ENCODE measurements at places on chromosomes 11 and 22.

- DNase-seq, result no peak
Measured at GRCh38 chr11:106121570-106122320, 44.3 kb downstream of the AASDHPPT start.

DNA sequence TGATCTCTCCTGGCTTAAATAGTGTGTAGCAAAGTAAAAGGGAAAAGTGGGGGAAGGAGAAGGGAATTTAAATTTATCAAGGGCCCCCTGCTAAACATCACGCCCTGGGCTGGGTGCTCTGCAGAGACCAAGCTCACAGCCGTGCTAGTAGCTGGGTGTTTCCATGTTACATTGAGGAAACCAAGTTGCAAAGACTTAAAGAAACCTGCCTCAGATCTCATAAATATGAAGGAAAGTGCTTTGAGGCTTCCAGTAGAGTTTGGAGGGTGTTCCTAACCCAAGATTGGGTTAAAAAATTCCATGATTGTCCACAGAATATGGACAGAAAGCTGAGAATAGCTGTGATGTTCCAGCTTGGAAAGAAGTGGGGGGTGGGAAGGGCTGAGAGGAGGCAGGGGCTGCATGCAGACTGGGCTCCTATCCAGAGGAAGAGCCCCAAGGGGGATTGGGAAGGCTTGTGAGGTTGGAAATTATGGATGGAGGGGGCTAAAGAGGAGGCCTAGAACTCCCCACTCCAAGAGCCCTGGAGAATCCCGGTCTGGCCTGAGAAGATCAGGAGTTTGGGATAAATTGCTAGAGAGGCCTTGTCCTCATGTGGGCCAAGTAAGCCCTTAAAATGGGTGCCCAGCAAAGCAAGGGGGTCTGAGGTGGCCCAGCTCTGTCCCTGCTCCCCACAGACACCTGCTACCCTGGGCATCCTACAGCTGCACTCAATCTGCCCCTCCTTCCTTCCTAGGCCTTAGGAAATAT, 25.0 kb upstream of the OAF start:
- no peak for DNase-seq

DNA sequence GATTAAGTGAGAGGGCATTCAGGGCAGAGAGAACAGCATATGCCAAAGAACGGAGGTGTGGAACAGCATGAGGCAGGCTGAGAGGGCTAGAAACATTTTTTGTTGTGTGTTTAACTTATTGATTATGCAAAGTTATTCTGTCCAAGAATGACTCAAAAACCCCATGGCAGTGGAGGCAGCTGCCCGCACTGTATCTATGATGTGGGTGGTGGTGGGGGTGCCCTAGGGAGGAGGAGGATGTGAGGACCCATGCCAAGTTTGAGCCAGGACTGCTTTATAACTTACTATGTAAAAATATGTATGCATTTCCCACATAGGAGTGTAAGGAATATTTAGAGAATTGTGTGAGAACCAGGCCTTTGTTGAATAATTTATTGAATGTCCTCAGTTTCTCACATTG, 85.4 kb upstream of the GNAZ start:
- DNase-seq, result no peak

- DNase-seq, result no peak
Measured at GRCh38 chr22:40449676-40450035, 79.3 kb downstream of the SGSM3 start.

DNA sequence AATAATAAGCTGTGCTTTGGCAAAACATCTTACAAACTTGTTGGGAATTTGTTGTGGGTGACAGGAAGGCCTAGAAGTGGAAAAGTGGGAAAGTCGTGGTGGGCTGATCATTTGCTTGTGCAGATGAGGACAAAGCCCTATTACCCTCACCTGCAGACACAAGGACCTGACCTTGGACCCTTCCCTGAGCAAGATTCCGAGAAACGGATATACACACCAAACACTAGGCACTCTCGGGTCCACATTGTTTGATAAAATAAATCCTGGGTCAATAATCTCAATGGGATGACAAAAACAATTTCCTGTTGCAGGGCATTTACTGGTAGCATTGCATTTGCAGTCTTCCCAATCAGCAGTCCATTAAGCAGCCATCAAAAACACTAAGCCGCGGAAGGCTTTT, 89.7 kb downstream of the GAB2 start:
- DNase-seq, result no peak

- DNase-seq, result no peak
Measured at GRCh38 chr11:372809-373715, 3.8 kb downstream of the B4GALNT4 start.

DNA sequence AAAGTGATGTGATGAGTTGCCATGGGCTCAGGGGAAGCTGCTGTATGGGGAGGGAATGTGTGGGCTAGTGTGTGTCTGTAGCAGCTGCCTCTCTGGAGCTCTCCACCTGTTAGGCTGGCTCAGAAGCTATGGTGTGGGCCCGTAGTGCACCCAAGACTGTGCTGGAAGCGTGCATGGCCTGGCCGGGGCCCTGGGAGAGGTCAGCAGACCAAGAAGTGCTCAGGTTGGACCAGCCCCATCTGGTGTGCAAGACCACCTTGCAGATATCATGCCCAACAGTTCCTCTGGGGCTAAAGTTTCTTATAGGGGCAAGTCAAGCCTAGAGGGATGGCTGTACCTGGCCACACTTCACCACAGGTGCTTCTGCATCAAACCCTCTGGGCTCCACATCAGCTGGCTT, 274.4 kb upstream of the CCDC179 start:
- no peak for DNase-seq

DNA sequence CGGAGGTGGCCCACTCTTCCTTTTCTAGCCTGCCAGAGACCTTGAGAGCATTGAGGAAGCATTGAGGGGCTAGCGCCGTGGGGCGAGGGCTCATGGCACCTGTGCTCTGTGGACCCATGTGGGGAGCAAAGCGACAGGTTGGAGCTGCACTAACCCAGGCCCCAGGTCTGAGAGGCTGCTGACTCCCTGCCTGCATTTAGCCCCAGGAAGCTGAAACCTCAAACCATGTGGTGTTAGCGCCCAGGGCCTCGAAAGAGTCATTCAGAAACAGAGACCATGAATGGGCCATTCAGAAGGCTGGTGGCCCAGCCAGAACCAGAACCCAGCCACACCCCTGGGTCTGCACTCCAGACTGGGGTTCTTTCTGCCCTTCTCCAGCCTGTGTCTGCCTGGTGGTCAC, 88.6 kb downstream of the BCR start:
- no peak for DNase-seq

Data from NCI-H1048 (cell line).